ENCODE measurements at places on chromosomes 13 and 19.

DNA sequence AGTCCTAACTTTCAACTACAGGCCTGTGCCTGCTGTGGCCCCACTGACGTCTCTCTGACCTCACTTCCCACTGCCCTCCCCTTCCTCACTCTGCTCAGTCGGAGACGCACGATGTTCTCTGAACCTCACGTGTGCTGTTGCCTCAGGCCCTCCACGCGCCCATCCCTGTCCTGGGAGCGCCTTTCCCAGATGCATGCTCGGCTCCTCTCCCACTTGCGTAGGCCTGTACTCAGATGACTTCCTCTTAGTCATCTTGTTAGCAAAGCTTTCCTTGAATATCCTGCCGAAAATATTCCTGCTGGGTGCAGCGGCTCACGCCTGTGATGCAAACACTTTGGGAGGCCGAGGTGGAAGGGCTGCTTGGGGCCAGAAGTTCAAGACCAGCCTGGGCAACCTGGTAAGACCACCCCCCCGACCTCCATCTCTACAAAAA lies 9.3 kb upstream of the SYT5 start:
- DNase-seq: no peak

- no peak for DNase-seq
Observed at GRCh38 chr19:38564981-38565690, 52.6 kb downstream of the MAP4K1 start.

GRCh38 chr19:8143041-8143440 lies 6.4 kb downstream of the FBN3 start:
- no peak for DNase-seq

GRCh38 chr13:83773961-83774360 lies 108.3 kb downstream of the SLITRK1 start:
- DNase-seq: no peak

GRCh38 chr13:40518481-40518882 lies 148.0 kb downstream of the FOXO1 start:
- DNase-seq: no peak

DNA sequence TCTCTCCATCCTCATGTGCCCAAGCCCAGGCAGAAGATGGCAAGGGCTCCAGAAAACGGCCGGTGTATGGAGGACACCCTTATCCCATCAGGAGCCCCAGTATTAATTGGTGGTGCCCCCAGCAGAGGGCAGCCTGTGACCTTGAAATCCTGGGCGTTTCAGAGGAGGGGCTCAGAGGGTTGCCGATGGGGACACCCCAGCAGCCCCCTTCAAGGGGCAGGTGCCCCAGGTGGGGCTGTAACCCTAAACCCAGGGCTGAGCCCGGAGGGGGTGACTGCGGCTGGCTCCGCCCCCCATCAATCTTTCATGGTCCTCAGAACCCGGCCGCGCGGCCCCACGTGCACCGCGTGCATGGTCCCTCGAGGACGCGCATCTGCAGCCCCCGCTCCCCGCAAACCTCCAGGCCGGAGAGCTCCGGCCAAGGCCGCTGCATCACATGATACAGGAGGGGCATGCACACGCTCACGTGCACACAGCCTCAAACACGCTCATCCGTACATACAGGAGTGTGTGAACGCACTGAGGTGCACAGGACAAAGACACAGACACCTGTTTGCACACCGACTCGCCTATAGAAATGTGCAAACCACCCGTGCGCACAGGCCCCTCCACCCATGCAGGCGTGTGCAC lies 949 bp downstream of the RAB3A start:
- DNase-seq: no peak

DNA sequence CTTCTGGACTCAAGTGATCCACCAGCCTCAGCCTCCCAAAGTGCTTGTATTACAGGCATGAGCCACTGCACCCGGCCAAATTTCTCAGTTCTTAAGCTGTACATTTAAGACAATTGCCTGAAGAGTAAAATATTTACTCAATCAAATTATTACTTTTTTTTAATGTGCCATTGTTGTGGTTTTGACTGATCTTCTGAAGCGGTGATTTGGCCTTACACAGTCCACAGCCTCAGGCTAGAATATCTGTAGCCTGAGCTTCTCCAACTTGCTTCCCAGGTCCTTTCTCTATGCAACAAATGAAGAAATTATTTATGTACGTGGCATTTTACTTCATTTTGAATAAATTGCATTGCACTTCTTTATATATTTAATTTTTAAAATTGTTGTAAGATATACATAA lies 281.3 kb downstream of the KLF5 start:
- DNase-seq: no peak

- no peak for DNase-seq
Observed at GRCh38 chr19:35444735-35445134, 3.3 kb upstream of the FFAR2 start.

GRCh38 chr13:106311004-106311403 lies 224.5 kb downstream of the EFNB2 start:
- DNase-seq: no peak

DNA sequence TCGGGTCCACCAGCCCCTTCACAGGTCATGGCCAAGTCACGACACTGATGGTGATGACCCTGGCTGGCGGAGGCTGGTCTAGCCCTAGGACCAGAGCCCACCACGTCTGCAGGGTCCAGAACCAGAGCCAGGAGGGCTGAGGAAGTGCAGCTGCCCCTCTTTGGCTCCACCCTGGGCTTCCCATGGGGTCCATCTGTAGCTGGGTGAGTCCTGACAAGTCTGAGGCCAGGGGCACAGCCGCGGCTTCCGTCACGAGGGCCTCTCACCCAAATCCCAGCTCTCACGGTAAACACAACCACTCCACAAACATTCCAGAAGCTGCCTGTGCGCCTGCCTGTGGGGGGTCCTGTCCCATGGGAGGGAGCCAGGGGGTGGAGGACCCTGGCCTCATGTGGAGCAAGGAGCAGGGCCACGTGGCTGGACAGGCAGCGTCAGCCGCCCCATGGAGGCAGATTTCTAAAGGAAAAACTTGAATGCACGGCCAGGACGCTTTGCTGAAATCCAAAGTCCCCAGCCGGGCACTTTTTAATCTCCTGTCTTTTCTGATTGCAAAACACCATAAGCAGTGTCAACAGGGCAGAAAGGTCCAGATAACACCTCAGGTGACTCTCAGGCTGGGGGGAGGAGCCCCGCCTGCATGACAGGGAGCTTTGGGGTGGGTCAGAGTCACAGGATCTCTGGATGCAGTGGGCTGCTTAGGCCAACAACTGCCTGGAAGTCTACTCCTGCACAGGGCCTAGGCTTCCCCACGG lies 29.9 kb downstream of the CEBPG start:
- DNase-seq: no peak

DNA sequence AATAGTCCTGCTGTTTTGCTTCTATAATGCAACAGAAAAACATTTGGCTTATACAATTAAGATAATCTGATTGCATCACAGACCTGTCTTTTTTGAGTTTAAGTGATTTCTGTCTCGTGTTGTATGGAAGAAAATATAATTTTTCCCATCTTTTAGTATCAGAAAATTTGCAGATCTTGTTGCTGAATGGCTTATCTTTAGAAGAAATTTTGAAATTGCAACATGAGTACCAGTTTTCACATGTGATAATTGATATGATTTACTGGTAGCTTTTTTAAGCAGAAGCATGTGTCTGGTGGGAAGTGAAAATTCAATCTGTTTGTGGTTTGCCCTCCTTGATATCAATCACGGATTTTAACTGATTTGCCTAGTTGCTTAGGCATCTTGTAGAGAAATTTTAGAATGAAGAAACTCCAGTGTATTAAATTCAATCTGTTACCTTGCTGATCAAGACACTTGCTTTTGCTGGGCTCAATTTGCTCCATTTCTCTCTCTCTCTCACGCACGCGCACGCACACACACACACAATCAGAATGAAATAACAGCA lies 89.8 kb upstream of the MYCBP2 start:
- no peak for DNase-seq

- no peak for DNase-seq
Observed at GRCh38 chr13:78168981-78169380, 250.3 kb upstream of the EDNRB start.

DNA sequence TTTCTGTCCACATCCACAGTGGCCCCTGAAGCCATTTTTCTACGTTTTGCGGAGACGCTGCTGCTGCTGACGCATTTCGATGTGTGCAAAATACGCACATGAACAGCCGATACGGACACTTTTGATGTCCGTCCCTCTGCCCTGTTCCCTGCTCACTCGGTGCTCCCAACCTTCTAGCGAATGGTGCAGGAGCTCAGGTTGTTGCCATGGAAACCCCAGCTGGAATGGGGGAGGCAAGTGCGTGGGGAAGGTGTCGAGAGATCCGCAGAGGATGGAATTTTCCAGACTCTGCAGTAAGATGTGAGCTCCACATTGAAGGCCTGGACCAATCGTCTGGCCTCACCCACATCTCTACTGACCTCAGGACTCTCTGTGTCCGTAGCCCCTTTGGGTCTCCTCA lies 109.2 kb upstream of the USP29 start:
- no peak for DNase-seq

DNA sequence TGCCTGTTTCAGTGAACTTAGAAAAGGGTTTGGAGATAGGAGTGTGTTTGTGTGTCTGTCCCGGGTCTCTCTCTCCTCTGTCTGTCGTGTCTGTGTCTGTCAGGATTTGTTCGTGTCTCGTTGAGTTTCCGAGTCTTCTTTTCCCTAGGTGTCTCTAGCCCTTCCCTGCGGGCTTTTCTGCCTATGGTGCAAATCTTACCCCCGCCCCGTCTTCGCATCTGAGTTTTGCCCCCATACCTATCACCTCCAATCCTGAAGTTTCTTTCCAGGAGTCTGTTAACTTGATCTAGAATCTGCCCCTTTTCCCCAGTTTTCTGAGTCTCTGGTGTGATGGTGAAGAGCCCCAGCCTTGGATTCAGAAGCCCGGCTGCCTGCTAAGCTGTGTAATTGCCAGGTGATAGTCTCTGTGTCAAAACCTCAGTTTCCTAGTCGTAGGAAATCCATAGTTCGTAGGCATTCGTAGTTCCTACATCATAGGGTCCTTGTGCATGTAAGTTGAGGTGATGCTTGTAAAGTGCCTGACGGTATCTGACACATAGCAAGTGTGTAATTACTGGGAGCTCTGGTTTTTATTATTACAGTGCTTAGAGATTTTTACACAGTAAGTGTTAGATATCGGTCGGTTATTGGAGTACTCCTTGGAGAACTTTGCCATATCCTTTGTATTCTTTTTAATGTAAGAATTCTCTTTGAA lies 782 bp downstream of the EPN1 start:
- no peak for DNase-seq

DNA sequence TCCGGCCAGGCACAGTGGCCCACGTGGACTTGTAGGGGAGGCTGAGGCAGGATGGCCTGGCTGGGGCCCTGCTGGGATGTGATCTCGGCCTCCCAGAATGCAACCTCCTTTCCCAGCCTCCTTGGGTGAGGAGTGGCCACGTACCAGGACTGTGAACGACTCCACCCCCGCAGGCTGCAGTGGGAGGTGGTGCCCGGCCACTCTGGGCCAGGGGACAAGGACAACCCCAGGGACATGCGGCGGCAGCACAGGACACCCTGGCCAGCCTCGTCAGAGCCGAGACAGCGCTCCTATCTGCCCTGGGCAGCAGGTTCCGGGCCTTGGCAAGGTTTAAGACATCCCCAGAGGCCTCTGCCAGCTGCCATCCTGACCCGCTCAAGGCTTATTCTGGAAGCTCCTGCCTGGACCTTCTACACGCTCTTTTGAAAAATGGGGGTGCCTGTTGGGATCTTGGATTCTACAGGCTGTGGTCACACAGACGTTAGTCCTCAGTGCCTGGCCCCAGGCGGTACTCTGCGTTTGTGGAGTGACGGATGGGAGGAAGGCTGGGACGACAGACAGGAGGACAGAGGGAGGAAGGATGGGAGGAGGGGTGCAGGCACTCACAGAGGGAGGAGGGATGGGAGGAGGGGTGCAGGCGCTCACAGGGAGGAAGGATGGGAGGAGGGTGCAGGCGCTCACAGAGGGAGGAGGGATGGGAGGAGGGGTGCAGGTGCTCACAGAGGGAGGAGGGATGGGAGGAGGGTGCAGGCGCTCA lies 19.9 kb upstream of the CACTIN start:
- DNase-seq: no peak

GRCh38 chr13:54445453-54445852 lies 1416.8 kb downstream of the OLFM4 start:
- DNase-seq: no peak

DNA sequence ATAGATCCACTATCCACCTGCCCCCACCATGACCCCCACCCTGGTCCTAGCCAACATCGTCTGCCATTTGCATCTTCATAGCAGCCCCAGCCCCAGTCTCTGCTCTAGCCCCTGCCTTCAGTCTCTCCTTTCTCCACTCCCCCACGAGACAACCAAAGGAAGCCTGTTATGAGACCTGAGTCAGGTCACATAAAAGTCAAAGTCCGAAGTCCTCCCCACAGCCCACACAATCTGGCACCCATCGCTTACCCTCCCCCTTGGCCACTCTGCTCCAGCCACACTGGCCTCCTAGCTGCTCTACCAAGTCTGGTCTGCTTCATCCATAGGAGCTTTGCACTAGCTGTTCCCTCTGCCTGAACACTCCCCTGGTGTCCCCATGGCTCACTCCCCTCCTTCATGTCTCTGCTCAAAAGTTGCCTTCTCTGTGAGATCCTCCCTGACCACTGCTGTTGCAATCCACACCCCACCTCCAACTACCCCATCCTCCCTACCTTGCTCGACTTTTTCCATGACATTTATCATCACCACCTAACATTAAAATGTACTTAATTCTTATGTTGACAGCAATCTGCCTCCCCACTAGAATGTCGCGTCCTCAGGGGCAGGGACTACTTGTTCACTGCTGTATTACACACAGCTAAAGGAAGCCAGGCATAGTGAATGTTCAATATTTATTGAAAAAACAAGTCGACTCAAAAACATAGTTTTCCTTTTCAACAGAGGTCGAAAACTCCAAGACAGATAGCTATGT lies 1.2 kb upstream of the PLEKHG2 start:
- no peak for DNase-seq

DNA sequence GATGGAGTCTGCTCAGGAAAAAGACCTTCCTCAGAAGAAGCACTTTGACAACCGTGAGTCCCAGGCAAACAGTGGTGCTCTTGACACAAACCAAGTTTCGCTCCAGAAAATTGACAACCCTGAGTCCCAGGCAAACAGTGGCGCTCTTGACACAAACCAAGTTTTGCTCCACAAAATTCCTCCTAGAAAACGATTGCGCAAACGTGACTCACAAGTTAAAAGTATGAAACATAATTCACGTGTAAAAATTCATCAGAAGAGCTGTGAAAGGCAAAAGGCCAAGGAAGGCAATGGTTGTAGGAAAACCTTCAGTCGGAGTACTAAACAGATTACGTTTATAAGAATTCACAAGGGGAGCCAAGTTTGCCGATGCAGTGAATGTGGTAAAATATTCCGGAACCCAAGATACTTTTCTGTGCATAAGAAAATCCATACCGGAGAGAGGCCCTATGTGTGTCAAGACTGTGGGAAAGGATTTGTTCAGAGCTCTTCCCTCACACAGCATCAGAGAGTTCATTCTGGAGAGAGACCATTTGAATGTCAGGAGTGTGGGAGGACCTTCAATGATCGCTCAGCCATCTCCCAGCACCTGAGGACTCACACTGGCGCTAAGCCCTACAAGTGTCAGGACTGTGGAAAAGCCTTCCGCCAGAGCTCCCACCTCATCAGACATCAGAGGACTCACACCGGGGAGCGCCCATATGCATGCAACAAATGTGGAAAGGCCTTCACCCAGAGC lies 16.2 kb upstream of the ZNF544 start:
- no peak for DNase-seq

Data from SK-N-MC (cell line).